ENCODE measurements at places on chromosomes 7 and 10.

- no peak for DNase-seq
Measured at GRCh38 chr7:411677-412312, 107.9 kb downstream of the PDGFA start.

DNA sequence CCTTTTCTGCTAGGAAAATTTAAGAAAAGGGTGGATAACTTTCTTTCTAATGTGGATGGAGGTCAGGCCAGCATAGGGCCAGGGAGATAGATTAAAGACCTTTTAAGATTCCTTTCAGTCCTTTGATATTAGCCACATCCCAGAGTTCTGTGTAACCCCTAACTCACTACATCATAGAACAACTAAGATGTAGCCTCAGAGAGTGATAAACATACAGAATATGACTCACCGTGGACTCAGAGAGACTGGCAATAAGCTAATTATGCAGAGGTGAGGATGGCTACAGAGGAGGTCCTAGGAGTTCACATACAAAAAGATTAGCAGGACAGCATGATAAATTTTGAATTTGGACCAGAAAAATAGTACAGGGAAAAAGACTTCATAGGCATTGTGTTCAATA is 141.0 kb downstream of the AOAH start:
- no peak for DNase-seq

DNA sequence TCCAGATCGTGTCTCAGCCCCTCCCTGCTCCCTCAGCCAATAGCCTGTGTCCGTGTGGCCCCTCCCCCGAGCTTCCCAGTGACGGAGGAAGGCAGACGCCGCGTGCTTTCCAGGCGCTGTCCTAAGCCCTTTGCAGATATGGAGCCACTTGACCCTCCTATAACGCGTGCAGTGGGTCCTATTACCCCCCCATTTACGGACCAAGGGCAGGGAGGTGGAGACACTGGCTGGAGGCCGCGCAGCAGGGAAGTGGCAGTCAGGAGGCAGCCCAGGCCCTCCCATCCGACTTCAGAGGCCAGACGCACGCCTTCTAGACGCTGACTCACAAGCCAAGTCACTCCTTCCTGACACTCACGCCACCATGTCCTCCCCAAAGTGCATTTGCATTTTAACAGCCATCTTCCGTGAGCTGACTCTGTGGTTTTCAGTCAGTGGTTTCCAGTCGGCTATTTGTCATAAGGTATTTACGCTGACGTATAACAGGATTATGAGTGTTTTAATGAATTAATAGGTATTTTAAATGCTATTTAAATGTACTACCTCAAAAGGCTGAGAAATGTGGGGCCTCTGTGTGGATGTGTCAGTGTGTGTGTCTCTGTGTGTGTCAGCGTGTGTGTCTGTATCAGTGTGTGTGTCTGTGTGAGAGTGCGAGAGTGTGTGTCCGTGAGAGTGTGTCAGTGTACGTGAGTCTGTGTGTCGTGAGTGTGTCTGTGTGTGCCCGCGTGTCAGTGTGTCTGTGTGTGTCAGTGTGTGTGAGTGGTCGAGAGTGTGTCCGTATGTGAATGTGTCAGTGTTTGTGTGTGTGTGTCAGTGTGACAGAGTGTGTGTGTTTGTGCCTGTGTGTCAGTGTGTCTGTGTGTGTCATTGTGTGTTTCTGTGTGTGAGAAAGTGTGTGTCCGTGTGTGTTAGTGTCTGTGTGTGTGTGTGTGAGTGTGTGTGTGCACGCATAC is 92.0 kb upstream of the INSIG1 start:
- peak; percentile 89 for DNase-seq

DNA sequence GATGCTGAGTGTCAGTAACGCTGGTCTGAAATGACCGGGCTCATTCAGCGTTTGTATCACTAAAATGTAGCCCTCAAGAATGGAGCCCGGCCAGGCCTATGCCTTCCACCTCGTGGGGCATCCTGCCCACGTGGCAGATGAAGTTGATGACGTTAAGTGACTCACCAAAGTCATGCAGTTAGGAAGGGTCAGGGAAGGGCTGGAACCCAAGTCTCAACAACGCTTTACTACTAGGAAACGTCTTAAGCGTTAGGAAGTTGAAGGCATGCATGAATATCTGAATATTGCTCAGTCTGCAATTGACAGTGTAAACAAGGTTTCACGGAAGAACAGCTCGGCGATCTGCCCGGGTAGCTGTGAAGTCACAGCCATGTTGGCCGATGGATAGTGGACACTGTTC is 14.0 kb upstream of the UBE3C start:
- DNase-seq: no peak

DNA sequence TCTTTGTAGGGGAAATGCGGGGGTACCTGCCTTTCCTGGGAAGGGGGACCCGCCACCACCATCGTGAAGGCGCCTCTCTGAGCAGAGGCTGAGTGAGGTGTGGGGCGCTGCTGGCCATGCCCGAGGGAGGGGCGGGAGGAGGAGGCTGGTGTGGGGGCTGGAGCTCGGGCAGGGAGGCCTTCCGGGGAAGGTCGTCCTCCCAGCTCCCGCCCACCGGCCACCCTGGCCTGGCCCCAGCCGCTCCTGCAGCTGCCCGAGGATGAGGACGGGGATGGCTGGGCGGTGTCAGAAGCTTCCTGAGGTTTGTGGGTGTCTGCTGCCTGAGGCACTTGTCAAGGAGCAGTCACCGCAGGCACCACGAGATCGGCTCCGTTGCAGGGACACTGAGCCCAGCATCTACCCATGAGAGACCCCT is 11.4 kb downstream of the PWWP2B start:
- no peak for DNase-seq

- DNase-seq: no peak
Measured at GRCh38 chr7:150944066-150945042, 33.8 kb downstream of the KCNH2 start.

DNA sequence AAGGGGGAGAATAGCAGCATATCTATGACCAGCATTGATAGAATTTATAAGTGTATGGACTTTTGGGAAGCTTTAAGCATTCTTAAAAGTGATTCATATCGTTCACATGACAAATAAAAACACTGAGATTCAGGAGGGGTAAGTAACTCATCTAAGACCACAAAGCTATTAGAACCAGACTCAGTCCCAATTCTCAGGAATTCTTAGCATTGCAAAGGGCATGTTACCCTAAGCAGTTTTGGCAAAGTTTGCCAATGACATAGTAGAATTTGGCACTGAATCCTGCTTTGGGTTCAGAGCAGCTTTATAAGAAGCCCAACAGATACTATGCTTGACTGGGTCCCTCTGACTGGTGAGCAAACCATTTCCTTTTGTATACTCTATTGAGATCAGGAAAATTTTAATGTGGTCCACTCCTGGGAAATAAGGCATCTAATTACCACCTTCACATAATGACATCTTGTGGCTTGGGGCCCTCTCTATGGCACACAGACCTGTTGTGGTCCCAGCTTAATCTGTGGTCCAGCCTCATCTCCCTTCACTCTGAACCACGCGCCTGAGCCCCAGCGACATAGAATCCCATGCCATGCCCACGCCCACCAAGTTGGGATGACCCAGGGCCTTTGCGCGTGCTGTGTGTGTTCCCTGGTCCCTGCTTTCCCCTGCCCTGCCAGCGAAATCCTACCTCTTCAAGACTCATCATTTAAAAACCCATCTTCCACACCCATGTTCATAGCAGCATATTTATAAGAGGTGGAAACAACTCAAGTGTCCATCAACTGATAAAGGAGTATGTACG is 37.5 kb upstream of the DOCK1 start:
- no peak for DNase-seq

GRCh38 chr10:11899067-11899876 is 76.1 kb downstream of the PROSER2 start:
- no peak for DNase-seq

- DNase-seq: no peak
Measured at GRCh38 chr10:75598998-75599397, 167.6 kb downstream of the LRMDA start.

GRCh38 chr10:13659887-13660550 is 73.3 kb downstream of the PRPF18 start:
- DNase-seq: peak; percentile 35

DNA sequence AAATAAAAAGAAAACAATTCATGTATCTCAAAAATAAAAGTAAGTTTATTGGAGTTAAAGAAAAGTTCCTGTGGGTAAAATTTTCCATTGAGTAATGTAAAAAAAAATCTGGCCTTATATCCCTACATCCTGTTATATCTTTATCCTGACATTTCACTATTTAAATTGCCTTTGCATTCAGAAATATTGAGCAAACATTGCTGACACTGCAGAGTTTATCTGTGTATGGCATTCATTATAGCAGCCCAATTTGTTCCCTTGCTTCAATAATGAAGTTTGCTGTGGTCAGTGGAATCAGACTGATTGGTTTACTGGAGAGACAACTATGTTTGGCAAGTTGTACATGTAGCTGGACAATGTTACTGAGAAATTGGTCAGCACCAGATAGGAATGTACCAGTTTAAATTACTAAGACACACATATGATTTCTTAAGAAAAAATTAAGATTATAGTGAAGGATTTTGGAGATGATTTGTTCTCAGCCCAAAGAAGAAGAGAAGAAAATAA is 271.7 kb downstream of the ANKRD7 start:
- DNase-seq: no peak

DNA sequence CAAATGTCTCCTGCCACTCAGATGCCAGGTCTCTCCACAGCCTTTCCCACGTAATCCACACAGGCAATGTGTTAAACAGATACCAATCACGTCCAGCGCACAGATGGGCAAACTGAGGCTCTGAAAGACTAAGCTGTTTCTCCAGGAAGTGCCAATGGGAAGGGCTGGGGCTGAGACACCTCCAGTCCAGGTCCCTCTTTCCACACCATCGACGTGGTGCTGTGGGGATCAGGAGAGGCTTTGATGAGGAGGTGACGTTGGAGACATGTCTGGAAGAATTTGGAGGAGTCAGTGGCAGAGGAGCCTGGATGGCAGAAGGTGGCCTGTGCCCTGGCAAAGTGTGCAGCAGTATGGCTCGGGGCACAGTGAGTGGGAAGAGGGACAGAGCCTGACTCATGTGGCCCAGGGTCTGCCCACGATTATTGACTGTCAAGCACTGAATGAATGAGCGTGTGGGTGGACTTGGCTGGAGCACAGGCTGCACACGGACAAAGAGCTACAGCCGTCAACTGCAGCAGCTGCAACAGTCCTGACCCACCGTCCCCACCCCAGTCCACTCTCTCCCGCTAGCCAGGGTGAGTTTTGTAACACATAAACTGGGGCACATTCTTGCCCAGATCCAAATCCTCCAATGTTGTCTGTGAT is 40.8 kb upstream of the HSPA12A start:
- DNase-seq: no peak

- DNase-seq: no peak
Measured at GRCh38 chr7:158050978-158051651, 536.5 kb downstream of the PTPRN2 start.

DNA sequence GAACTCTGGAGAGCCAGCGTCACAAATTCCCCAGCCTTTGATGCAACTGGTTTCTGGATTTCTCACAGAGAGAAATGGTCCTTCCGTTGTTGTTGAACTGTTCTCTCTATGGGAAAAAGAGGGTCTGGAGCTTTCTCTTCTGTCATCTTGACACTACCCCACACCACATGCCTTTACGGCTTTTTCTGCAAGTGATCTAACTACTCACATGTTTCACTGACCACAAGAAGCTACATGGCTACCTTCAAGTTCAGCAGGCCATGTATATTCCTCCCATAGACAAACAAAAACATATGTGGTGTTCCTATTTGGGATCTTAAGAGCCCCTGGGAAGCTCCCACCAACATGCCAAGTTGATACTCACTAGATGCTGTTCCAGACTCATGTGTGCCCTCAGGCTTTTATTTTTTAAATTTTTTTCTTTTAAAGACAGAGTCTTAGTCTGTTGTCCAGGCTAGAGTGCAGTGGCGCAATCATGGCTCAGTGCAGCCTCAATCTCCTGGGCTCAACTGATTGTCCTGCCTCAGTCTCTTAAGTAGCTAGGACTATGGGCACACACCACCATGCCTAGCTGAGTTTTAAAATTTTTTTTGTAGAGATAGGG is 72.0 kb downstream of the RNF216 start:
- no peak for DNase-seq

- DNase-seq: no peak
Measured at GRCh38 chr7:129089521-129090212, 34.8 kb upstream of the TNPO3 start.

DNA sequence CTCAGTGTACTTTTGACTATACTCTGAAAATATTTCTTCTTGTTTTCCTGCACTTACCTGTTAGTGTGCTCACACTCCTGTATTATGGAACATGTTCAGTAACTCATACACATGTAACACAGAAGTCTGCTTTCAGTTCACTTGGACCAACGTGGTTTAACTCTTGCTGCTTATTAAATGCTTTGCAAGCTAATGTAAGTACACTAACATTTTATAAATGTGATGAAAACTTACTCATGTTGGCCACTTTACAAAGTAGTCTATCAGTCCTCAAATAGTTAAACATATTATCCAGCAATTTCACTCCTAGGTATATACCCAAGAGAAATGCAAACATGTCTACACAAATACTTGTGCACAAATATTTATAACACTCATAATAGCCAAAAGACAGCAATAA is 98.4 kb downstream of the UBE2H start:
- DNase-seq: no peak

- no peak for DNase-seq
Measured at GRCh38 chr10:131431978-131432690, 120.6 kb upstream of the TCERG1L start.

- DNase-seq: no peak
Measured at GRCh38 chr10:52447931-52448353, 133.9 kb downstream of the DKK1 start.

- DNase-seq: no peak
Measured at GRCh38 chr7:54904986-54905385, 113.8 kb upstream of the EGFR start.

DNA sequence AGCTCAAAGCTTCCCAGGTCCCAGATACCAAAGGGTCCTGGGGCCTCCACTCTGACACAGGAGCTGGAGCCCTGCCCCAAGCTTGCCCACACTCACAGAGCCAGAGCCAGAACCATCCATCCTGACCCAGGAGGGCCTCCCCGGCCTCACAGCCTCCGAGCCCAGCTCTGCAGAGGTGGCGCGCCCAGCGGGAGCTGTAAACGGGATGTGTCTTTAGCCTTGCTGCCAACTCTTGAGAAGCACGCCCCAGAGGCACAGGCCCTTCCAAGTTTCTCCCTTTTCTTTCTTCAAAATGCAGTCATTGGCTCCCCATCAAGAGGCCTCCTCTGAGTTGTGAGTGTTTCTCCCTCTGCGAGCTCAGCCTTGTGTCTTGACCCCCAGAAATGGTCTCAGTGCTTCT is 75.0 kb downstream of the PDGFA start:
- no peak for DNase-seq

GRCh38 chr10:71462062-71462935 is 65.6 kb downstream of the CDH23 start:
- no peak for DNase-seq

- no peak for DNase-seq
Measured at GRCh38 chr10:76657337-76658012, 980.1 kb downstream of the KCNMA1 start.

Measured in activated CD8-positive, alpha-beta memory T cell treated with anti-CD3 and anti-CD28 coated beads for 4 hours (primary cell).